ENCODE measurements at places on chromosomes 16 and 17. TPM values are rescaled to one million over a fixed set of nuclear protein-coding genes. Genes with fewer than 3 reads are reported as not detected.

CACNG3 gene
- not detected for total RNA-seq

TBC1D3H gene
- not detected for total RNA-seq

ST6GALNAC2 gene
- 4.5 TPM for total RNA-seq

DNA sequence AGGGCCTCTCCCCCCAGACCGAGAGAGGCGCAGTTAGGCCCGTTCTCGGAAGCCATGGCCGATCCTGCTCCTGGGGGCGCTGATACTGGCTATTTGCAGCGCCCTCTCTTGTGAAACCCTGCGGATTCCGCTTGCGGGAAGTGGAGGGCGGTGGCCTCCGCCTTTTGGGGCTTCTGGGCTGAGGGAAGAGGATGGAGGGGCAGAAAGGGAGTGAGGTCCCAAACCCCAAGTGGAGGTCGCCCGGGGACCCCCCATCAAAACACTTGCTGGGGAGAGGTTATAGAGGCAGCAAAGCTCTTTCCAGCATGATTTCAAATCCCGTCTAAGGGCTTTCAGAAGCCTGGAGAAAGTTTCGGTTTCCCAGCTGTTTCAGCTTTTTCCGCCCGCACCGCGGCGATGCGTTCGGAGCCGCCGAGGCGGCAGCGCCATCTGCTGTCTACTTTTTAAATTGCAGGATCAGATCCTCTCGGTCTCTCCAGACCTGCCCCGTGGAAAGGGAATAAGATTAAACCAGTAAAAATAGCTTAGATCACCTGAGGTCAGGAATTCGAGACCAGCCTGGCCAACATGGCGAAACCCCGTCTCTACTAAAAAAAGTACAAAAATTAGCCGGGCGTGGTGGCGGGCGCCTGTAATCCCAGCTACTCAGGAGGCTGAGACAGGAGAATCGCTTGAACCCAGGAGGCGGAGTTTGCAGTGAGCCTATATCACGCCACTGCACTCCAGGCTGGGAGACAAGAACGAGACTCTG lies 15.8 kb downstream of the SNX20 start:
- peaks cover 2% of the 10 kb centered on the region for H3K36me3 ChIP-seq
- H3K4me3 ChIP-seq = peak overlapping the region; percentile 71
- H3K27ac ChIP-seq = no peak overlapping the region
- H3K4me1 ChIP-seq = peaks cover 26% of the 10 kb centered on the region
- H3K27me3 ChIP-seq = no peaks in the 10 kb centered on the region

GRCh38 chr17:49992191-49992932 lies 2.7 kb downstream of the DLX3 start:
- H3K27me3 ChIP-seq = peaks cover 95% of the 10 kb centered on the region
- H3K4me1 ChIP-seq = peaks cover 27% of the 10 kb centered on the region
- H3K27ac ChIP-seq = no peak overlapping the region
- no peaks in the 10 kb centered on the region for H3K36me3 ChIP-seq
- no peak for DNase-seq
- H3K4me3 ChIP-seq = peak overlapping the region; percentile 69

GRCh38 chr16:52251495-52251894 lies 295.4 kb downstream of the TOX3 start:
- DNase-seq = no peak
- peaks cover 14% of the 10 kb centered on the region for H3K4me1 ChIP-seq

GRCh38 chr17:74546586-74546985 lies 671 bp upstream of the CD300C start:
- peaks cover 2% of the 10 kb centered on the region for H3K27me3 ChIP-seq
- peaks cover 12% of the 10 kb centered on the region for H3K4me1 ChIP-seq
- no peak for DNase-seq
- no peak overlapping the region for H3K27ac ChIP-seq

- H3K36me3 ChIP-seq = peaks cover 3% of the 10 kb centered on the region
- DNase-seq = peak; percentile 32
- H3K4me1 ChIP-seq = peaks cover 13% of the 10 kb centered on the region
- H3K4me3 ChIP-seq = peak overlapping the region; percentile 79
- no peaks in the 10 kb centered on the region for H3K27me3 ChIP-seq
- no peak overlapping the region for H3K27ac ChIP-seq
These were observed 5.7 kb downstream of the ZNF319 start for GRCh38 chr16:57994778-57995177.

GRCh38 chr16:83948914-83949723 lies 3.9 kb upstream of the OSGIN1 start:
- H3K36me3 ChIP-seq = no peaks in the 10 kb centered on the region
- DNase-seq = no peak
- H3K27ac ChIP-seq = no peak overlapping the region
- H3K4me3 ChIP-seq = no peak overlapping the region
- H3K4me1 ChIP-seq = peaks cover 12% of the 10 kb centered on the region

- no peak for DNase-seq
- peaks cover 8% of the 10 kb centered on the region for H3K27me3 ChIP-seq
- no peaks in the 10 kb centered on the region for H3K36me3 ChIP-seq
- H3K27ac ChIP-seq = no peak overlapping the region
- peak overlapping the region; percentile 10 for H3K4me3 ChIP-seq
These were observed 88.6 kb upstream of the NKD1 start for GRCh38 chr16:50459496-50460080.

- no peaks in the 10 kb centered on the region for H3K4me1 ChIP-seq
- no peak for DNase-seq
- H3K27me3 ChIP-seq = no peaks in the 10 kb centered on the region
- no peak overlapping the region for H3K27ac ChIP-seq
- peaks cover 16% of the 10 kb centered on the region for H3K36me3 ChIP-seq
These were observed 17.8 kb downstream of the TELO2 start for GRCh38 chr16:1510941-1511351.

DNA sequence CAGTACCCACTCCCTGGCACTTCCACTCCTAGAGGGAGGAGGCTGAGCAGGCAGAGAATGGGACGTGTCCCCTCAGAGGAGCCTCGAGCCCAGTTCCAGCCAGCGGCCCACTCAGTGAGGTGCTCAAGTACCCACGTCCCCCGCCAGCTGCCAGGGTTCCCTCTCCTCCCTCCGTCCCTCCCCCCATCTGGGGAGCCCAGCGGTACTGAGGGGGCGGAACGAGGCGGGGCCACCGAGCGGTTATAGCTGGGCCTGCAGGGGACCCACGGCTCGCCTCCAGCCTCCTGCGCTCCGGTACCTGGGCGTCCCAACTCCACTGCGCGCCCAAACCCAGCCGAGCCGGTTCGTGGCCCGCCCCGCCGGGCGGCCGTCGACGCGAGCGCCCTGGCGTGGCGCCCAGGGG lies at the start of gene NPW:
Gene NPW (plus strand): TSS at position 268 of the 403 bp plus-strand sequence.
- H3K4me3 ChIP-seq = peak within 1 kb of the TSS; percentile 71
- peaks cover 58% of the 10 kb centered on the region for H3K27me3 ChIP-seq
- DNase-seq = no peak
- peaks cover 22% of the 10 kb centered on the region for H3K4me1 ChIP-seq
- H3K36me3 ChIP-seq = no peaks in the 10 kb centered on the region

- H3K4me1 ChIP-seq = peaks cover 15% of the 10 kb centered on the region
- peak overlapping the region; percentile 14 for H3K4me3 ChIP-seq
- H3K36me3 ChIP-seq = no peaks in the 10 kb centered on the region
- DNase-seq = no peak
- H3K27me3 ChIP-seq = peaks cover 49% of the 10 kb centered on the region
These were observed 9.6 kb downstream of the GSE1 start for GRCh38 chr16:85622683-85623082.

DNA sequence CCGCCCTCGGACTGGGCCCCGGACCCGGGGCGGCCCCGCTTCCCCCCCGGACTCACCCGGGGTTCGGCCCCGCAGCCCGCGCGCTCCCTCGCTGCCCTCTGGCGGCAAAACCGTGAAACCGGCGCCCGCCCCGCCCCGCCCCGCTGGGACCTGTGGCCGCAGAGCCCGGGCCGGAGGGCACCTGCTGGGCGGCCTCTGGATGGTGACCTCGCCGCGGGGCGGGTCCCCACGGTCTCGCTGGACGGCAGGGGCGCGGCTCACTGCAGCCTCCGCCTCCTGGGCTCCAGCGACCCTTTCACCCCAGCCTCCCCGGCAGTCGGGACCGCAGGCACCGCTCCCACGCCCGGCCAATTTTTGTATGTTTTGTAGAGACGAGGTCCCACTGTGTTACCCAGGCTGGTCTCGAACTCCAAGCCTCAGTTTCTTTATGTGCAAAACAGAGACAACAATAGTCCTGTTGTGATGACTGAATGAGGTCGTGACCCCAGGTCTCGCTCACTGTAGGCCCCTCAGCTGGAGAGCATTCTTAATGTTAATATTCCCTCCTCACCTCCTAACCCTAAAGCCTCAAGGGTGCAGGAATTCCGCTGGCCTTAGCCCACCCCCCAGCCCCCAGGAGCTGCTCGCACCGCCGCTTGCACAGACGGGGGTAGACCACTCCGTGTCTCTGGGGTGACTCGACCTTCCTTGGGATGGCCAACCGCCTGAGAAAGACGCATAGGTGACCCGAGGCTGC lies 33.7 kb upstream of the RPH3AL start:
- DNase-seq = peak; percentile 74
- H3K4me1 ChIP-seq = peaks cover 41% of the 10 kb centered on the region
- peaks cover 48% of the 10 kb centered on the region for H3K27me3 ChIP-seq
- H3K4me3 ChIP-seq = peak overlapping the region; percentile 88
- no peaks in the 10 kb centered on the region for H3K36me3 ChIP-seq
